ENCODE measurements at places on chromosomes 2 and 18.

DNA sequence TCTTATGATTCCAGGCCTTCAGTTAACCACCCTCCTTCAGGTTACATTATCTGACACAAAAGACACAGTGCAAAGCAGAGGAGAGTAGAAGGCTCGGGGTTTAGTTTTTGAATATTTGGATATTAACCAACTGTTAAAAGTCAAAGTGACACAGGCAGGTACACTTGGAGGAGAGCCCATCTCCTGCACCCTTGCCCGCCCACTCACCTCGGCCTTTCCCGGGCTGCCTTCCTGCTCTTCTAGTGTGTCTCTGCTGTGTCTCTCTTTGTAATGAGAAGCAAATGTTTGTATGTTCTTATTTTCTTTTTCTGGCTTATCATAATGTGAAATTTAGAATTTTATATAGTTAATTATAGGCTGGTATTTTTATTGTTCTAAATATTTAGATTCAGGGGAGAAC is 35.1 kb downstream of the ZNF236 start:
- no peak for DNase-seq

DNA sequence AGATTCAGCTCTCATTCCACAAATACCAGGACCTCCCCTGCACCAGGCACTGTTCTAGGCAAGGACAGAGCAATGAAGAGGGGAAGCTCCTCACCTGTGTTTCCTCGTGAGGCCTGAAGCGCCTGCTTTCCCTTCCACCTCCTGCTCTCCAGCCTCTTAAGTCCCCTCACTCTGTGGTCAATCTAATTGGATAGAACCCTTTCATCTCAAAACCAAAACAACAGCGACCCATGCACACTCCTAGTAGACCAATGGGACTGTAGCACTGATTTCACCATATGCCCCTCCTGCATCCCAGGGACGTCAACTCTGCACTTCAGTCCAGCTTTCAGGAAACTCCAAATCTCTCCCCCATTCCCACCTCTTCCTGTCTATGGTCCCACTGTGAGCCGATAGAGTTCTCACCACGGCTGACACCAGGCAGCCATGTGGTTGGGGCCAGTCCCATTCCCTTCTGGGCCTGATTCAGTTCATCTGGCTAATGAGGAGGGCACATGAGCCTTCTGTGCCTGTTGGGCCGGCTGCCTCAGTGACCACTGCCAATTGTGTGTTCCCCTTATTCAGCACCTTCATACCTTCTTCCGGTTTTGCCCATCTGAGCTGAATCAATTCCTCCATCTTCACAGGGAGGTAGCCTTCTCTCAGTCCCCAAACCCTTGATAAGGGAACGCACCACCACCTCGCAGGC is 33.3 kb upstream of the MAT2A start:
- no peak for DNase-seq

GRCh38 chr2:106336108-106336507 is 132.1 kb downstream of the RGPD3 start:
- no peak for DNase-seq

DNA sequence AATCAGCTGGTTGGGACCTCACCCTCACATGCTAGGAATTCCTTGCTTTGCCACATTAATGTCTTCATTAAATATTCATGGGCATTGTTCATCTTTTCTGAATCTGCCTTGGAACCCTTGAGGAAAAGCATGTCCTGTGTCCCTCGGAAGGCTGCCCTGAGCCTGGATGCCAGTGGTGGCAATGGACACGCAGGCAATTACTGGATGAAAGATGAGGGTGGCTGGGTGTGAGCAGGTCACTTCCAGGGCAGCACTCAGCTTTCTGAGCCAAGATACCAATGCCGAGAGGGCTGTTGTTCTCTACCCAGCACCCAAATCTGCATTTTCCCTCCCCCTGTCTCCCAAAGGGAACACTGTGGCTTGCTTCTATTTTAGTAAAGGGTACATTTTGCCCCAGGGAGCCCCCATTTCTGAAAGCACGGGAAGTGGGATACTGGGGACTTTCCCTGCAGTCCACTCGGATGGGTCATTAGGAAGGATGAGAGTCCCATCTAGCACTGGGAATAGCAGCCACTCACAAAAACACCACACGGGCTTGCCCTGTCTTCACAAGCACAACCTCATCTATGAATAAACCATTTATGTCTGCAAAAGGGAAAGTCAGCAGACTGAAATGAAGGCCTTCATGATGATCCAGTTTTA is 234.8 kb downstream of the SOX11 start:
- DNase-seq = no peak

- no peak for DNase-seq
Observed at GRCh38 chr18:24497031-24497754, 36.8 kb downstream of the HRH4 start.

DNA sequence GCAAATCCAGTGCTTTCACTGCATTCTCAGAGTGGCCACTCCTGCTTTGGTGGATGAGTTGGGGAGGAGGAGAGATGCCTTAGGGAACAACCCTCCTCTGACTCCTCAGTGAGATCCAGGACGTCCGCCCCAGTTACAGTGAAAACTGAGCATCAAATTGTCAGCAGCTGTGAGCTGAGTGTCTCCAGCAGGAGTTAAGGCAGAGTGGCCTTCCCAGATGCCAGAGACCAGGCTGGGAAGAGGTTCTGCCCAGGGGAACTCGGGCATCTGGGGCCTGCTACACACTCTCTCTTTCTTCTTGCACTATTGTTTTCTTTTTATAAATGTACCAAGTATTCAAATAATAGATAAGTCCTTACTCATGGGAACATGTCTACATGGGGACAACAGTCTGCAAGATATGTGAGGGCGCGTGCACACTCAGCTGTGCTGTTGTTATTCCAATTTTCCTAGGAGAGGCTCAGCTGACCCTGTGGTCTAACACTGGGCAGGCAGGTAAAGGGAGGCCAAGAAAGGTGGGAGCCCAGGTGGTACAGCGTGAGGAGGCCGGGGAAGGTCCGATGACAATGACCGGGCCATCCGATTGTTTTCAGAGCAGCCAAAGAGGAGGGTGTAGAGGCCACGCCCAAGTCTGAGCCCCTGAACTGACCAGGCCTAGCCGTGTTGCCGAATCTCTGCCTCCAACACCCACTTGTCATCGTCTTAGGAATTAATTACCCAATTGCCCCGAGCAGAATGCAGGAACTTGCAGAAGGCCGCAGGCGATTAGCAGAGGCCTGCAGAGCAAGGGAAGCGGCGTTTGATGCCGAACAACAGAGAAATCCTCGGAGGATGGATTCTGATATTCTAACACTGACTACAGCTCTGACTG is 166.9 kb downstream of the ANAPC1 start:
- DNase-seq = no peak

DNA sequence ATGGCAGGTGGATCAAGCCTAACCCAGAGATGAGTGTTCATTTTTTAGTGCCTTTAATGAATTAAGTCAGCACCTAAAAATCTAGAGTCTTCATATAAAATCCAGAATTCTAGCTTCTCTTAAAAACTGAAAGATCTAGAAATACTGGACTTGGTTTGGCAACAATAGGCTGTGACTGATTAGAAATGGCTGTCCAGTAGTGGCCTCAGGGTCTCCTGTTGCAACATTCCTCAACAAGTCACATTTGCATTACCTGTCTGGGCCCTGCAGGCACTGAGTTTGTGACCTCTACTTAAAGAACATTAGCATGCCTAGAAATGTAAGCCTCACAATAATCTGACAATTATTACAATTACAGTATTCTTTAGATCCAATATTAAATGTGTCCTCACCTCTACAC is 33.1 kb downstream of the MBD2 start:
- DNase-seq = no peak

DNA sequence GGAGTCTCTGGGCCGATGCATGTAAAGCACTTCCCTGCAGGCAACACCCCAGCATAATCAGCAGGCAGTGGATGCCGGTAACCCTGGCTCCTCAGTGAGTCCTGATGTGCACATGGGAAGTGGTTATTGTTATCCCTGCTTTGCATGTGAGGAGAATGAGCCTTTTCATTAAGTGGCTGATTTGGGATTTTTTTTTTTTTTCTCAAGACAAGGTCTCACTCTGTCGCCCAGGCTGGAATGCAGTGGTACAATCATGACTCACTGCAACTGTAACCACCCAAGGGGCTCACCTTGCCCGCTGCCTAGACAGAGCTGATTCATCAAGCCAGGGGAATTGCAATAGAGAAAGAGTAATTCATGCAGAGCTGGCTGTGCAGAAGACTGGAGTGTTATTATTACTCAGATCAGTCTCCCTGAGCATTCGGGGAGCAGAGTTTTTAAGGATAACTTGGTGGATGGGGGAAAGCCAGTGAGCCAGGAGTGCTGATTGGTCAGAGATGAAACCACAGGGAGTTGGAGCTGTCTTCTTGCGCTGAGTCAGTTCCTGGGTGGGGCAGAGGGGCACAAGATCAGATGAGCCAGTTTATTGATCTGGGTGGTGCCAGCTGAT is 95.4 kb downstream of the SOCS6 start:
- DNase-seq = no peak

DNA sequence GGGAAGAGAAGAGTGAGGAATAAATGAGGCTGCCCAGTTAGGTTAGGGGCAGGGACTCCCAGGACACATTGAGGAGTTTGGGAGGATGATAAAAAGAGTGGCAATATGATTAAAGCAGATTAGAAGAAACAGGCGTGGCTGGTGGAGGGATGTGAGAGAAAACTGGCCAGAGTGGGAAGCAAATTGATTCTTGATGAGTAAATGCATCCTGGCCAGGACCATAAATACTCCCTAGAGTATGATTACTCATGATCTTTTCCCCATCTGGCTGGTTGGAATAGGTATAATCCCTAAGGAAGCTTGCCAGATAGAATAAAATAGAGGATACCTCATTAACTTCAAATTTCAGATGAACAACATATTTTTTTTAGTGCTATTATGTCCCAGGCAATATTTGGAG is 21.5 kb upstream of the DAW1 start:
- DNase-seq = no peak

DNA sequence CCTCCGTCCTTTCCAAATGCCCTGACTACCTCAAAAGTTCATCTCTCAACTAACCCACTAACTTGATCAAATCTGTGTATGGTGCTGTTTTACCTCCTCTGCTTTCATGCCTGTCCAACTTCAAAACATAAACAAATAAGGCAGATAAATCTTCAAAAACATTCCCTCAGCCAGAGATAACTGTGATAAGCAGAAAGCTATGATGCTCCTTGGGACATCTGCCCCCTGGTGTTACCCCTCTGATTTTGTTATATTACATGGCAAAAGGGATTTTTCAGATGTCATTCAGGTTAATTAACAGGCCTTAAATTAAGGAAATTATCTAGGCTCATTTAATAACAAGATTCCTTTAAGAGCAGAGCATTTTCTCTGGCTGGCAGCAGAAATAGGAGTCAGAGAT is 810.8 kb upstream of the CHAC2 start:
- DNase-seq = no peak

GRCh38 chr2:224020523-224020922 is 18.6 kb downstream of the SERPINE2 start:
- DNase-seq = no peak

DNA sequence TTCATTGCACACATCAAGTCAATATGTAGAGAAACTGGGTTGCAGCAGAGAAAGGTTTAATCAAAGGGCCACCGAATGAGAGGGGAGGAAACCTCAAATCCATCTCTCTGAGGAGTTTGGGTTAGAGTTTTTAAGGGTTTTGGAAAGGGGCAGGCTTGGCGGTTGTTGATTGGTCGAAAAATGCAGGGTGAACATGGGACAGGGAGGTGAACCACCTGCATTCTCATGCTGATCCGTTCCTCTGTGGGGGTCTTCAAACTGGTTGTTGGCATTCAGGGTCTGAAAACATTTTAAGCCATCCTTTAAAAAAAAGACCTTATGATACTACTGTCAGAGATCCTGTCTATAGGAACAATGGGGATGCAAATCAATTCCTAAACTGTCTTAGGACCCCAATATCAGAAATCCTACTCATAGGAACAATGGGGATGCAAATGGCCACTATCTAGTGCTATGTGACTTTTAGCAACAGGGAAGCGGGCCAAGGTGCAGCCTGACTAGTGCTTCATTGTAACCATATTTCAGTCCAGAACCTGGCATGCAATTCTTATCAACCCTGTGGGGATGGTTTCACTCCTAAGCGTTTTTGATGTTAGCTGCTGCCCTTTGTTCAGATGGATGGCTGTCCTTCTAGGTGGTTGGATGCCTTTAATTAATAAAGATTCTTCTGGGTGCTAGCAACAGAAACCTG is 120.1 kb upstream of the MGAT5 start:
- DNase-seq = no peak

DNA sequence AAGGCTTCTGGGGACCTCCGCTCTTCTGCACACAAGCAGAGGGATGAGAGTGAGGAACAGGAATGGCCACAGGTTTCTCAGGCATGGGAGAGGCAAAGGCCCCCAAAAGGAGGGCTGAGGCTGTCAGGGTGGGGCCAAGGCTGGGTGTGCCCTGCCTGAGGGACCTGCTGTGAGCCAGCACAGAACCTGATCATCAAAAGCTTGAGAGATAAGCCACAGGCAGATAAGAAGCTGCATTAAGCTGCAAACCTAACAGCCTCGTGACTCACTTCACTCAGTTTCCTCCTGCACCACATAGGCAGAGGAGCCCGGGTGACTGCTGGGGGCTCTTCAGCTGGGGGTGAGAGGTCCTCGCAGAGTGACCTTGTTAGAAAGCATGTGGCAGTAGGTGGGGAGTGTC is 64.5 kb upstream of the LAPTM4A start:
- no peak for DNase-seq

- no peak for DNase-seq
Observed at GRCh38 chr2:69685321-69686048, 41.9 kb upstream of the AAK1 start.

DNA sequence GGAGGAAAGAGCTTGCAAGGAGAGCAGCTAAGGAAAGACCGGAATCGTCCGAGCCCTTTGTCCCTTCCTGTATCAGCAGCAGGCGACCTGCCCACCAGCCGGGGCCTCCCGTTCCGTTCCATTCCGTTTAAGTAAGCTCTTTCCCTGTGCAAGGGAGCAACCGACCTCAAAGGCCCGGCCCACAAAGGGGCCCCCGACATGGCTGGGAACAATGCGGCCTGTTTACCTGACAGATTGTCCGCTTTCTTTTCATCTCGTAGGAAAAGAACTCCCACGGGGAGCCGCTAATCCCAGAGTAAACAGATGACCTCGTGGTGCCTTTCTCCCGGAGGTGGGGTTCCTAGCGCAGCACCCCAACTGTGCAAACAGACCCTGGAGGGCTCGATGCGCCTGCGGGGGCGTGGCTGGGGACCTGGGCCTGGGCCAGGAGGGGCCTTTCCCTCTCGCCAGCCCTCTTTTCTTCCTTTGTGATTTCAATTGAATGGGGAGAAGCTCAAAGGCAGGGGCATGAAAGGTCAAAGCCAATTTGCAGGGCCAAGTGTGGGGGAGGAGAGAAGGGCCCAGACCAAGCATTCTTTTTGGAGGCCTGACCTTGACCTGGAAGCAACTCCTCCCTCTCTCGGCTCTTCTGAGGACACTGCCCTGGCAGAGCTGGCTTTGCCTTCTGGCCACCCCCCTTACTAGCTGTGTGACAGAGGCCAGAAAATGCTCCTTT is 120.2 kb downstream of the INHBB start:
- no peak for DNase-seq

DNA sequence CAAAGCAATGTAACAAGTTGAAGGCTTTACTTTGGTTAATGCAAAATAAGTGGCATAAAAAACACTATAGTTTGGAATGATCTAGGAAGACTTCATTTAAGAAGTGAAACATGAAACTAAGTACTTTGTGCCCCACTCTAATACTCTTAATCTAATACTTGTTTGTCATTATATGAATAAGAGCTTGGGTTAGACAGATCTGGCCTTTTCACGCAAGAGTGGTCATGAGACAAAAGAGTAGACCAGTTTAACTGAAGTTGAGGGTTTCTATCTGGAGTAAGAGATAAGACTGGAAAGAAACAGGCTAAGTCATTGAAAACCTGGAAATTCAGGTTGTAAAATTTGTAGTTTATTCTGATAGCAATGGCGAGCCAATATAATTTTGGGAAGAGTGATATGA is 2.8 kb downstream of the SLC30A6 start:
- DNase-seq = no peak
